Activated CD8-positive, alpha-beta memory T cell treated with anti-CD3 and anti-CD28 coated beads for 48 hours (primary cell): ENCODE measurements at places on chromosomes 11 and 22.

- no peak for DNase-seq
These were observed 4.7 kb downstream of the CARS1 start for GRCh38 chr11:3052567-3052966.

DNA sequence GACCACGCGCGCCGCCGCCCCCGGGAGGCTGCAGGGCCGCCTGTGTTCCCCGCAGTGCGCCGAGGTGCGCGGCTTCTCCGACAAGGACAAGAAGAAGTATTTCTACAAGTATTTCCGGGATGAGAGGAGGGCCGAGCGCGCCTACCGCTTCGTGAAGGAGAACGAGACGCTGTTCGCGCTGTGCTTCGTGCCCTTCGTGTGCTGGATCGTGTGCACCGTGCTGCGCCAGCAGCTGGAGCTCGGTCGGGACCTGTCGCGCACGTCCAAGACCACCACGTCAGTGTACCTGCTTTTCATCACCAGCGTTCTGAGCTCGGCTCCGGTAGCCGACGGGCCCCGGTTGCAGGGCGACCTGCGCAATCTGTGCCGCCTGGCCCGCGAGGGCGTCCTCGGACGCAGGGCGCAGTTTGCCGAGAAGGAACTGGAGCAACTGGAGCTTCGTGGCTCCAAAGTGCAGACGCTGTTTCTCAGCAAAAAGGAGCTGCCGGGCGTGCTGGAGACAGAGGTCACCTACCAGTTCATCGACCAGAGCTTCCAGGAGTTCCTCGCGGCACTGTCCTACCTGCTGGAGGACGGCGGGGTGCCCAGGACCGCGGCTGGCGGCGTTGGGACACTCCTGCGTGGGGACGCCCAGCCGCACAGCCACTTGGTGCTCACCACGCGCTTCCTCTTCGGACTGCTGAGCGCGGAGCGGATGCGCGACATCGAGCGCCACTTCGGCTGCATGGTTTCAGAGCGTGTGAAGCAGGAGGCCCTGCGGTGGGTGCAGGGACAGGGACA lies 2.7 kb downstream of the NLRP6 start:
- DNase-seq, result no peak

- no peak for DNase-seq
These were observed 546.8 kb downstream of the BUD13 start for GRCh38 chr11:116225784-116226585.

DNA sequence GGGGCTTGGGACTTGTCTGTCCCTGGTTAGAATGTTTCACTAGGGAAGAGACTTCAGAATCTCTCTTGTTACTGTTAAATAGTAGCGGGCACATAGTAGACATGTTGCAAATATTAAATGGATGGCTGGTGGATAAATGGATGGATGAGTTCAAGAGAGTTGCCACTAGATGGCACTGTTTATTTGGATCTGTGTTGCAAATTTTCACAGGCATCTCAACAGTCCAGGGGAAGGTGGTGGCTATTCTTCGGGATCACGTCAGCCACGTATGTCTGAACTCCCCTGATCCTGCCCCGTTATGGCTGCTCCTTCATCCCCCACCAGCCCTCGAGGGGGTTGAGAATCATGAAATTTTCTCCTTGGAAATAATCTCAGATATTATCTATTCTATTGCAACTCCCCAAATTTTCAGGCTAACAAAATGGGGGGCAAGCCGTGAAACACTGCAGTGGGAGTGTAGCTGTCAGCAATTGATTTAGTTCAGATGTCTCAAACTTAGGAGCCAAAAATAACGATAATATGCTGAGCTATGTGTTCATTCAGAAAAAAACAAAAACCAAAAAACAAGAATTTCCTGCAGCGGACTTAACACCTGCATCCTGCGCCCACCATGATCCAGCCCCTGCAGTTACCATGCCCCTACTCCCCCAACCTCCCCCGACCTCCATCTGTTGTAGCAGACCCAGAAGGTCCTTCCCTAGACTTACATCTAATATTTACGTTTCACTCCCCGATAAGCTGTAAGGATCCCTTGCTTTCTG lies 29.1 kb upstream of the BIRC3 start:
- no peak for DNase-seq

DNA sequence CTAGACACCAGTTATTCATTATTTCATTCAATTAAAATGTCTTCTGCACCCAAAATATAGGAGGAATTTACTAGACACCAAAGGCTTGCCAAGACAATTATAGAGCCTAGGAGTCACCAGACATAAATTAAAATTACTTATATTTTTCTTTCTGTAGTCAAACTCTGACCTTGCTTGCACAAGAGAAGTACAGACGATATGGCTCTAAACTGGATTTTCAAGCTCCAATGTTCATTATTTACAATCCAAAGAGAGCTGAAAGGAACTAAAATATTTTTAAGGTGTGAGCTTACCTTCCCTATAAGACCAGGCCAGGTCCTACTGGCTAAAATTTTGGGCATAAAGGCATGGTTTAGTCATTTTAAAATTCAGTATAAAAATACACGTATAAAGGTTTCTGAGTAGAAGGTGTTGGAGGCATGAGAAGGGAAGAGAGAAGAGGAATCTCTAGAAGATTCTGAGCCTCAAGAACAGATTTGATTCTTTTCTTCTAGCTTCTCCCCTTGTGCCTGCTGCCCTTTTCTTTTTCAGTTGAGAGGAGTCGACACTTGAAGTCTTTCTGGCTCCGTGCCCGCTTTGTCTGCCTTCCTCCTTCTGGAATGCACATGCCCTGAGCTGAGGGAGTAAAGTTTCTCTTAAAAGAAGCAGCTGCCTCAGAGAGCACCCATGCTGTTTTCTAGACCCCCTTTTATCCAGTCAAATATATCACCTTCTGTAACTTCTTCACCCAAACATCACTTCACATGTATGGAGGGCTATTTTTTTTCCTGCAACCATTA lies 13.5 kb downstream of the C11orf97 start:
- DNase-seq, result no peak

DNA sequence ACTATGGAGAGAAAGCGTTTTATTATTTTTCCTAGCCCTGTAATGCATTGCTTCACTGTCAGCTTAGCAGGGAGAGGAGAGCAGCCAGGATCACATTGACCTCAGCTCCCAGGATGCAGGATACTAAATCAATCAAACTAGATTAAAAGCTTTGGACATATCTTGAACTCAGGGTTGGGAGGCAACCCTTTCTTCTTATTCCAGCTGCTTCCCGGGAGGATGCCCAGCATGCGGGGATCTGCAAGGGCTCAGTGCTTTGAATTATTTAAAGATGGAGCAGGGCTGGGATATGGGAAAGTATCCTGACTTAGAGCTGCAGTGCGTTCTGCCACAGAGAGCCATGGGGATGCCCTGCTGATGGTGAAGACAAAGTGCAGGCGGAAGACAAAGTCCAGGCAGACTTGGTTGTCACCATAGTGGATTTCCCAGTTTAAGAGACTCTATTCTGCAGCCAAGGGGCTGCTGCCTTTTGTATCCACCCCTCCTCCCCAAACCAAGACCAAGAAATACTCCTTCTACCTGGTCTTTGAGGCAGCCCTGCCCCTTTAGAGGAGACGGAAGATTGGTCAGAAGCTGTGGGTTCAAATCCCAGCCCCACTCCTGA lies 1035.0 kb downstream of the TBC1D22A start:
- DNase-seq, result no peak

DNA sequence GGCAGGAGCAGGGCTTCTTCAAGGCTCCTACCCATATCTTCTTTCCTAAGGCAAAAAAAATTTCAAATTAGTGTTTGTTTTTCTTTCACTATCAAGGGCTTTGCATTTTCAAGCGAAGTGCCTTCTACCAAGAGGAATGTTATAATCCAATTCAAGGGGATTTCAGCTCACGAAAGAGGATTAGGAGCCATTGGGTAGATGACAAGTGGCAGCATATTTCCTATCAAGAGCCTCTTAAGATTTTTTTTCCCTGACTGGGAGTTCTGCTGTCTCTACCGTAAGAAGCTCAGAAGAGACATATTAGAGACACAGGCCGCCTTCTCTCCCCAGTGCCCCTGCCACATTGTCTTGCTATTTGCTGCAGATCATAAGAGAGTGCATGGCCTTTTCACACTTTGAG lies 55.9 kb upstream of the BMAL1 start:
- no peak for DNase-seq

- DNase-seq, result no peak
These were observed 72.8 kb downstream of the TP53I11 start for GRCh38 chr11:44877571-44878497.

DNA sequence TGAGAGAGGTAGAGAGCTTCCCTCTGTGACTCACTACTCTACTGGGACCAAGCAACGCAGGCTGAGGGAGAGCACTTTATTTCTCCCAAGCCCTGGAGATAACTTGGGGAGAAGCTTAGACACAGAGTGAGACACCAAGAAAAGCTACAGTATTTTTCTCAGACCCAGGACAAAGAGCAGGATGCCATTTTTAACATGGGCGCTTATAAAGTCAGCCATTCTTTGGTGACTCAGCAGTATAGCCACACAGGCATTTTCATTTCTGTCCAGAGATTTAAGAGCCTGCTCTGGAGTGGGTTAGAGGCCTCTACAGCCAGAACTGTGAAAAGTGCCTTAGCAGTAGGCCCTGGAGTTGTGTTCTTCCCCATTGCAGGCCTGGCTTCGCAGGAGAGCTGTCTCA lies 55.0 kb upstream of the GLYAT start:
- DNase-seq, result no peak

DNA sequence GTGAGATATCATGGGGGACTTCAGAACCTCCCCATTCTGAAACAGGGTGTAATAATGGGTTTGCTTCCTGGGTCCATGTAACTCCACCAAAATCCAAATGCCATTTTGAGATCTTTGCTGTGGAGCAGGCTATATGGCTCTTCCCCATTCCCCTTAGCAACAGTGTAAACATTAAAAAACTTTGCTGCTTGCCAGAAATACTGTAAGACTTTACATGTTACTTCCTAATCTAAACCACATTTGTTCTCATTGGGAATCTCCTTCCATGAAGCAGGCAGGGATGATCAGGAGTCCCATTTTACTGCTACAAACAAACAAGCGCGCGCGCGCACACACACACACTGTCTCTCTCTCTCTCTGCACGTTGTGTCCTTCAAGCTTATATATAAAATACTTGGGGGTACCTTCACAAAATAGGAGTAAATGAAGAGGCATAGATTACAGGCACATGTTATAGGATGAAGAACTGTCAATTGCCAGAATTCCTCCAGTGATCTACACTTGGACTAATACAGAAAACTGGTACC lies 86.5 kb downstream of the ANO3 start:
- DNase-seq, result no peak

DNA sequence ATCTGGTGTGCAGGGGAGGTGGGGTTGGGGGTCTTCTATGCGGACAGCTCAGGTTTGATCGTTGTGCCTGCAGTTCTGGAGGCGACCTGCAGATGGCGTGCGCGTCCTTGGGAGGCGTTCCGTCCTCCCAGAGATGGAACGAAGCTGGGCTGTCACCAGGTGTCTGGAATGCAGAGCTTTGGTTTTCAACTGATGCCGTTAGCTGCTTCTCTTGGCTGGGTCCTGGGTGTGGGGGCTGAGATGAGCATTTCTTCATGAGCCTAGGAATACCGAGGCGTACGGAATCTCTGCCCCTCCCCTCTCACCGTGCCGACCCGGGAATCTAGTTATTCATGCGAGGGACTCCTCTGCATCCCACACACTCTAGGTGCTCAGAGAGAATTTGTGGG lies 98.6 kb downstream of the CEP164 start:
- peak; percentile 33 for DNase-seq

GRCh38 chr11:47411884-47412746 lies 3.7 kb downstream of the SLC39A13 start:
- peak; percentile 47 for DNase-seq

DNA sequence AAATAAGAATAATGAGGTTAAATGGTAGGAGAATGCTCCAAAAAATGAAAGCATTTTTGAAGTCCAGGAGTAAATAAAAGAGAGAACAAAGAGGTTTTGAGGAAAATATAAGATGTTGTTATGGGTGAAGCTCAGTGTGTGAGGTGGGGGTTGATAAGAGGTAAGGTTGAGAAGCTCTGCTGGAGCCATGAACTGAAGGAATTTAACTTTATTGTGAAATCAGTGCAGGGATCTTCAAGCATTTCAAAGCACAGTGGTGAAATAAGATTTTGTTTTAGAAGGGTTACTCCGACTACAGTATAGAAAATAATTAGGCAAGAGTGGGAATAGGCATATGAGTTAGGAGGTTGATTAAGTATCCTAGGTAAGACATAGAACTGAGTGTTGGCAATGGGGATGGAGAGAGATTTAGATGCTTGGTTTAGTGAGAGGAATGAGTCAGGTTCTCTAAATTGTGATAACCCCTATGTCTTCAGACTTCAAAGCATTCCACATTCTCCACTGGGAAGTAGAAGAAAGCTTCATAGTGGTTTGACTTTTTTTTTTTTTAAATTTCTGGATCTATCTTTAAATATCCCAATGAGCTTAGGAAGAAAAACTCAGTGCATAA lies 403.2 kb downstream of the AASDHPPT start:
- DNase-seq, result no peak

DNA sequence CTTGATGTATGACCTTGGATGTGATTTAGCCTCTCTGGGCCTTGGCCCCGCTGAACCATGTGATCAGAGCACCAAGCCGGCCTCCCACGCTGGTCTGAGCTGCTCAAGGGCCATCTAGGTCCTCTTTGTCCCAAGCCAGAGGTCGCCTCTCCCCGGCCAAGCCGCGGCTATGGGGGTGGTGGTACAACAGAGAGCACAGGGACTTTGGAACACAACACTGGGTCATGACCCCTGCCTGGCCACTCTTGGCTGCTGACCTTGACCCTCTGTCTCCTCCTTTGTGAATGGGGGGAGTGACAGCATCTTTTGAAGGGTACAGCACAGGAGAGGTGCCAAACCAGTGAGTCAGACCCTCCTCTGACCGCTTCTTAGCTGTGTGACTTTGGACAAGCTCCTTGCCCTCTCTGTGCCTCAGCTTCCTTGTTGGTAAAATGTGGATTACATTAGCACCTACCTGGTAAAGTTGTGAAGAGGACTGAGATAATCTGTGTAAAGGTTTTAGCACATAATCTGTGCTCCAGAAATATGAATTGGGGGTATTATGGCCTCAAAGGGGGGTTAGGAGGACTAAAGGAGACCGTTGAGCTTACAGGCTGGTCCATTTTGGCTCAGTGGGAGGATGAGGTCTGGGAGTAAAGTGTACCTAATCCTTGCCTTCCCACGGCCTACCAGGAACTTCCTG lies 4.7 kb downstream of the SCYL1 start:
- DNase-seq, result no peak

GRCh38 chr11:65637794-65638419 lies at the start of gene SIPA1:
SIPA1 (plus strand) TSS chr11:65638101; CDS start chr11:65640922, 2,821 bp downstream.
- peak; percentile 63 for DNase-seq

- DNase-seq, result no peak
These were observed 35.4 kb upstream of the CYB5R3 start for GRCh38 chr22:42684462-42685195.

- DNase-seq, result no peak
These were observed 88.9 kb upstream of the CLNS1A start for GRCh38 chr11:77726524-77726923.
